ENCODE measurements at places on chromosomes 3 and 15.

DNA sequence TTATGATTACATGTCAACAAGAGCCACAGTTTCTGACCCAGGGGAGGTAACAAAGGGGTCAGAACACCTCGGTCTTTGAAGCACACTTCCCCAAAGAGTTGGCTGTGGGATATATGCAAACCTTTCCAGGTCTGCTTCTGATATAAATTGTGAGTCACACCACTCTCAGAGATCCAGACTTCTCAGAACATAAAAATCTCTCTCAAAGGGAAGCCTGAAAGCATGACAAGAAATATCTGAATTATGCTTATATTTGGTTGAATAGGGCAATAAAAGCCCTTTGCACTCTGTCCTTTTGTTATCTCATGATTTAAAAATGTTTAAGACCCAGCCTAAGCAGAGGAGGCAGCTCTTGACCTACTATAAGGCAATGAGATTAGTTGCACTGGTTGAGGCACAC is 56.8 kb downstream of the MYH15 start:
- DNase-seq: no peak

GRCh38 chr15:98017150-98017964 is 56.9 kb downstream of the ARRDC4 start:
- no peak for DNase-seq

DNA sequence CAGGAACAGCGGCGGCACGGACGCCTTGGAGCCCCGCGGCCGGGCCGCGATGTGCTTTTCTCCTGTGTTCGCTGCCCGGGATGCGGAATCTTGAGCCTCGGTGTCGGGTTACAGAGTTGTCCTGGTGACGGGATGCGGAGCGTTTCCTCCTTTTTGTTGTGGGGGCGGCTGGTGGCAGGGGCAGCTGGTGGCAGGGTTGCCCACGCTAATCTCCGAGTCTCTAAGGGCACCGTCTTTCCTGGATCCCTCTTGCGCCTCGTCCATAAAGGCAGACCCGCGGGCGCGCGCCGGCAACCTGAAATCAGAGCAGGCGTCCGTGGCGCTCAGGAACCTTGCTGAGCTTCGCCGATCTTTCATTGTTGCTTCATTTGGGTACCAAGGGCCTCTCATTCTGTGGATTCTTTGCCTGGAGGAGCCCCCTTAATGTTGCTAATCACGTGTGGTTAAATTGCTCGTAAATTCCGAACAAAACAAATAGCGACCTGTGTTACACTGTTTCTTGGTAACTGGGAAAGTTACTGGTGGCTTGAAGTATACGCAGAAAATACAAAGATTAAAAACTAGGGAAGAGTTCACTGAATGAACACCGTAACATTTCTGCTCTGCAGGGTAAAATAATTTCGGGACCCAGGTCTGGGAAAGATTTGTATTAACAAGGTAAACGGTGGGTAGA is 844 bp upstream of the PFN2 start:
- peak; percentile 45 for DNase-seq

GRCh38 chr3:197104738-197105137 is 75.1 kb upstream of the MELTF start:
- no peak for DNase-seq

DNA sequence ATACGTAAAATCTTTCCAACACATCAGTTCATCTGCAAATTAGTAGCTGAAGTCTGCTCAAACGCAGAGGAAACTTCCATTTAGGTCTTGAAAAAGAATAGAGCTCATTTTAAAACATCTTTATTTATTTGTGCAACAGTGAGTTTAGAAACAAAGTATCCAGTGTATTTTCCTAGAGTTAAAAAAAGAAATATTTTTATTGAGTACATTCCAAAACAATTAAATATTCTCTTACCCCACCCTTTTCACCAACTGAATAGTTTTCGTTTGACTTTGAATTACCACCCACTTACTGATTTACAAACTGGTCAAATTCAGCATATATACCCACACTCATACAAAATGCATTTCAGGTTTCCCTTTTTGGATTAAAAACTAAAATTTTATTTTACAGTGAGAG is 104.7 kb downstream of the ZBTB20 start:
- no peak for DNase-seq

DNA sequence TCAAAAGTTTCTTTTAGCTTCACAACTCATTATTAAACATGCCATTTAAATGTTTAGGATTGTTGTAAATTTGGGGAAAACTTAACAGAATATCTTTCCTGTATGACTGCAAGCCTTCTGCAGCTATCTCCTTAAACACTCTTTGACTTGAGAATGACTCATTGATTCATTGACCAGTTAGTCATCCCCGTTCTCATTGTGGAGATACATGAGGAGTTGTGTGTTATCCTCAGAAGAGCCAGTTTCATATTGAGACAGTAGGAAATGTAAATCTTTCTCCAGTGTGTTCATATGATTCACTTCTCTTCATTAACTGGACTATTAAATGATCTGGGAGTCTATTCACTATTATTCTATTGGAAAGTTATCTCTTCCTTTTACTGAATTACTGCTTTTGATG is 83.0 kb downstream of the CRYGS start:
- no peak for DNase-seq

DNA sequence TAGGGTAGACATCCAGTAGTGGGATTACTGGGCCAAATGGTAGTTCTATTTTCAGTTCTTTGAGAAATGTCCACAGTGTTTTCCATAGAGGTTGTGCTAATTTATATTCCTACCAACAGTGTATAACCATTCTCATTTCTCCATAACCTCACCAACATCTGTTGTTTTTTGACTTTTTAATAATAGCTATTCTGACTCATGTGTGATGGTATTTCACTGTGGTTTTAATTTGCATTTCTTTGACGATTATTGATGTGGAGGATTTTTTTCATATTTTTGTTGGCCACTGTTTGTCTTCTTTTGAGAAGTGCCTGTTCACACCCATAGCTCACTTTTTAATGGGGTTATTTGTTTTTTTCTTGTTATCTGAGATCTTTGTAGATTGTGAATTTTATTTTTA is 125.2 kb downstream of the CFAP20DC start:
- no peak for DNase-seq

- DNase-seq: no peak
Observed at GRCh38 chr3:146380046-146380445, 89.3 kb downstream of the PLSCR2 start.

DNA sequence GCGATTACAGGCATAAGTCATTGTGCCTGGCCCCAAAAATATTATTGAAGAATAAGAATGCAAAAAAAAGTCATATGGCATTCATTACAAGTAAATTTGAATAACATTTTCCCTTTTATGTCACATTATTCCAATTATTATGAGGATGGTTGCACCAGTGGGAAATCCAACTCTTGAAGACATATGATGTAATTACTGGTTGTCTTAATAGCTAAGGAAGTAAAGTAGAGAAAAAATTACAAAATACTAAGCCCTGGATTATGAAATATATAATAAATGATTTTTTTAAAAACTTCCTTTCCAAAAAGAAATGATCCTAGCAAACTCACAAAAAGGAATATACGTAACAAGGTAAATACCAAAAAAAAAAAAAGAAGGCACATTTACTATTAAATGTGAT is 98.9 kb downstream of the FMN1 start:
- DNase-seq: no peak

GRCh38 chr3:127732303-127732702 is 59.6 kb downstream of the ABTB1 start:
- DNase-seq: no peak

GRCh38 chr3:60970850-60971249 is 280.4 kb downstream of the FHIT start:
- DNase-seq: no peak

GRCh38 chr3:172449466-172450149 is 1.4 kb upstream of the GHSR start:
- no peak for DNase-seq

DNA sequence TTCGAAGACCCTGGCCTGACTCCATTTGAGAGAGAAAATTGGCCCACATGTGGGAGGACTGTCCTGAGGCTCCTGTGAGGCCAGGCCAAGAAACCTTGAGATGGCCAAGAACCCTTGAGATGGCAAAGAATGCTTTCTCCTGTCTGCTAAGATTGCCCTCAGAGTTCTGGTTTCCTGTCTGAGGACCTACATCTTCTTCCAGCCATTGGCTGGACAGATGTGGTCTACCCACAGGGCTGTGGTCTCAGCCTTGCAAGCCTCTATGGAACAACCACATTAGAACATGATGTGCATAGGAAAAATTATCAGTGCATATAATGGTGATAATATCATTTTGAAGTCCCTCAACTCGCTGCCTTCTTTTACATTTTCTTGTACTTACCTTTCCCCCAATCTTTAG is 10.8 kb upstream of the RASA2 start:
- DNase-seq: no peak

- no peak for DNase-seq
Observed at GRCh38 chr15:63071288-63071909, 28.9 kb downstream of the TPM1 start.

GRCh38 chr3:140007911-140008869 is 73.2 kb downstream of the CLSTN2 start:
- DNase-seq: no peak

DNA sequence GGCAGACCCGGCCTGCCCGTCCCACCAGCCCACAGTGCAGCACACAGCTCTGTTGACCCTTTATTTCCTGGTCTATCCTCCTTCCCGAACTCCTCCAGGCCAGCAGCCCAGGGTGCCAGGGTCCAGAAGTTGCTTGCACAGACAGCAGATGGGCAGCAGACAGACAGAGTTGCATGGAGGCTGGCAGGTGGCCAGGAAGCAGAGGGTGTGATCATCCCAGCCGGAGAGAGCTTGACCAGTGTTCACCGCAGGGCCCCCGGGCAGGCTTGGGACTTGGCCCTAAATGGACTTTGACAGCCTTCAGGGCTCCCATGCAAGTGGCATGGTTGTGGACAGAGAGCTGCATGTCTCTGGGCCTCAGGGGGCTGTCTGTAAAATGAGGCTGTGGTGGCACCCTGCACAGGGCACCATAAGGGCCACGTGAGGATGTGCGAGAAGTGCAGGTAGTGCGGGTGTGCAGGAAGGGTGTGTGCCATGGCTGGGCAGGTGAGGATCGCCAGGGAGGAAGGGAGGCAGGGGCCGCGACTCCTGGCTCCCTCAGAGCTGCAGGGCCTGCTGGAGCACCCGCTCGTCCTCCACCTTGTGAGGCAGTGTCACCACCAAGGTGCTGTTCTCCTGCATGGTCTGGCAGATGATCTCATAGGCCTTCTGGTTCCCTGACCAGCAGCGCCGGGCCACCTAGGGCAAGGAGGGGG is 6.3 kb upstream of the ZXDC start:
- DNase-seq: no peak

DNA sequence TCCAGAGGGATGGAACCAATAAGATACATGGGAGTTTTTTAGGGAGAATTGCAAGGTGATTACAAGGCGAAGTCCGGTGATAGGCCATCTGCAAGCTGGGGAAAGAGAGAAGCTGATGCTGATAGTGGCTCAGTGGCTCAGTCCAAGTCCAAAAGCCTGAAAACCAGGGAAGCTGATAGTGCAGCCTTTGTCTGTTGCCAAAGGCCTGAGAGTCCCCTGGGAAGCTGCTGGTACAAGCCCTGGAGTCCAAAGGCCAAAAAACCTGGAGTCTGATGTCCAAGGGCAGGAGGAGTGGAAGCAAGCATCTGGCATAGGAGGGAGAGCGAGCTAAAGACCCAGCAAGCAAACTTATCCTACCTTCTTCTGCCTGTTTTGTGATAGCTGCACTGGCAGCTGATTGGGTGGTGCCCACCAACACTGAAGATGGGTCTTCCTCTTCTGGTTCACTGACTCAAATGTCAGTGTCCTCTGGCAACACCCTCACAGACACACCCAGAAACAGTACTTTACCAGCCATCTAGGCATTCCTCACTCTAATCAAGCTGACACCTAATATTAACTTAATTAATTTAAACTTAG is 16.7 kb downstream of the TFG start:
- DNase-seq: no peak

DNA sequence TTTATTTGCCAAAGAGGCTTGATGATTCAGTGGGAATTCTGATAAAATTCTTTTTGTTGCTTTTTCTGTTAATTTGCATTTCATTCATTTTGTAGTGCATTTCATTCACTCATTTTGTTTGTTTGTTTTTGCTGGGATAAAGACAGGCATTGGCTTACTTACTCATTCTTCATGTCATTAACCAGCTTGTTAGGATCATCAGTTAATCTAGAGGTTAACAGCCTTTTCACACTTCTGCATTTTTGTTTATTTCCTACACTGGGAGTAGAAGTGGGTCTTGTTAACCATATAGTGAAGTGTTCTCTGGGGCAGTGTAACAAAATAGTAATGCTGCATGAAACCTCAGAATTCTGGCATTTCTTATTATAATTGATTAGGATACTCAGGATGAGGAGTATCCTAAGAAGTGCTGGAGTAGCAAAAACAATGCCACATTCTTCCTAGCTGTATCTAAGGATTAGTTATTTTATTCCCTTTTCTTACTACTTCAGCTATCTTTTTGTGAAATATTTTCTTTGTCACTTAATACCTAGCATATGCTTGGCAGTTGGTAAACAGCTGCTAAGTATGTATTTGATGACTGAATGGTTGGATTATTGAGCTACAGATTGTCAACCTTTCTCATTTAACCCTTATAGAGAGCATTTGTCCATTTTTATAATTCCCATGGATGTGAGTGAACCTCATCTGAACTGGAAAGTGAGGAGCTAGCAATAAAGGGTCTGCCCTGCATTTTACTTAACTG is 135.7 kb upstream of the LRRFIP2 start:
- DNase-seq: no peak

DNA sequence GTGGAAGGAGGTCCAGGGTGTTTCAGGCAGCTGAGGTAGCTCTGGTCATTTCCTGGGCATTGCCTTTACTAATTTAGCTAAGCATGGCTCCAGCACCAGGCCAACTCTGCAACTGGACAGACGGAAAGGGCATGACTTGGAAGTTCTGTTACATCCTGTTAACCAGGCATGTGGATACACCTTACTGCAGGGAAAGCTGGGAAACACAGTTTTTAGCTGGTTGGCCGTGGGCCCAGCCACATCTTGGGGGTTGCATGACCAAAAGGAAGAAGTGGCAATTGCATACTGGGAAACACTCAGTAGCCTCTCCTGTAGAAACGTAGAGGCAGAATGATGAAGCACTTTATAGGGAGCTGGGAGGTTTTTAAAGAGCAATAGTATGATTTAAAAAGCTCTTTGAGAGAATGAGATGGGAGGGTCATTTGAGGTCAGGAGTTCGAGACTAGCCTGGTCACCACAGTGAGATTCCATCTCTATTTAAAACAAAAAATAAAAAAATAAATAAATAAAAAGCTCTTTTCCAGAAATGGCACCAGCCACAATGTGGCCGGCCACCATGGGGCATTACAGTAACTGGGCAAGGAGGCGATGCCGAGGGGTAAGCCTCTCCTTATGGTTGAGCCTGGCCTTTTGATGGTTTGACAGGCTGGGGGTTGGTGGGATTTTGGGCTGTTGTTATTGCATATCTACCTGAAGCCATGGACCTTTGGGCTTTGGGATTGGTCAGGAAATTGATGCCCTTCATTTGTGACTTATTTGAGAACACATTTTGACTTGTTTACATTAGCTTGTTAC is 28.6 kb downstream of the TRAK1 start:
- DNase-seq: no peak

All from NCI-H187 treated with DMSO at 0.1 percent for 48 hours (cell line).